ENCODE measurements at places on chromosomes 7 and 10. TPM values are rescaled to one million over a fixed set of nuclear protein-coding genes. Genes with fewer than 3 reads are reported as not detected.

The ATOH7 gene
- total RNA-seq: not detected

The UNCX gene
- total RNA-seq: not detected

DNA sequence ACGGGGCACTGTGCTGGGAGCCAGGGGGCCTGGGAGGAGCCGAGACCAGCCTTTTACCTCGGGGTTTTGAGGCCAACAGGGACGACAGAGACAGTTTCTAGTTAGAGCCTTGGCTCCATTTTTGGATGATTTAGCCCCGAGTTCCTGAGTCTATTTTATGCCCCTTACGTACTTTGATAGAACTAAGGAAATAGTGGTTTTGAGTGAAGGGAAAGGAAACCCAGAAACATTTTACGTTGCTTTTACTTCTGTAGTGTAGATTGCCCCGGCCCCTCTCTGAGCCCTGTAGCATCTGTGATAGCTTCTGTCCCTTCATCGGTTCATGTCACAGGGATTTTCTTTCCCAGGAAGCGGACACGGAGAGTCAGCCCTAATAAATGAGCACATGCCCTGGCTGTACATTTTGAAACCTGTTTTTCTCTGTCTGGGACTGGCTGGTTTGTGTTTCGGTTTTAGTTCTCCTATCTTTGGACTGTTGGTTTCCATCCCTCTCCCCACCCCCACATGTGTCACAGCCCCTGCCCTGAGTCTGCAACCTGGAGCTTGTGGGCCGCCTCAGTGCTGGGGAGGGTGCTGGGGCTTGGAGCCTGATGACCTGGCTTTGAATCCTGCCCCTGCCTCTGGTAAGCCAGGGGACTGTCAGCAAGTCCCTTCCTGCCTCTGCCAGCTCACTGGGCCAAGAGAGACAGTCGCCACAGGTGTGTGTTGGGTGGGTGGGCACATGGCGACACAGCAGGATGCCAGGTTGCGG, 6.9 kb upstream of the ORAI2 start:
- DNase-seq: no peak

The GPR15LG gene
- not detected for total RNA-seq

- no peak for DNase-seq
These were observed 7.6 kb upstream of the LARP4B start for GRCh38 chr10:938941-939678.

The PPP1R17 gene
- total RNA-seq: not detected

GRCh38 chr7:101420436-101420835, 57.8 kb downstream of the COL26A1 start:
- no peak for DNase-seq

- DNase-seq: no peak
These were observed 62.0 kb downstream of the AKR1D1 start for GRCh38 chr7:138138244-138138643.

DNA sequence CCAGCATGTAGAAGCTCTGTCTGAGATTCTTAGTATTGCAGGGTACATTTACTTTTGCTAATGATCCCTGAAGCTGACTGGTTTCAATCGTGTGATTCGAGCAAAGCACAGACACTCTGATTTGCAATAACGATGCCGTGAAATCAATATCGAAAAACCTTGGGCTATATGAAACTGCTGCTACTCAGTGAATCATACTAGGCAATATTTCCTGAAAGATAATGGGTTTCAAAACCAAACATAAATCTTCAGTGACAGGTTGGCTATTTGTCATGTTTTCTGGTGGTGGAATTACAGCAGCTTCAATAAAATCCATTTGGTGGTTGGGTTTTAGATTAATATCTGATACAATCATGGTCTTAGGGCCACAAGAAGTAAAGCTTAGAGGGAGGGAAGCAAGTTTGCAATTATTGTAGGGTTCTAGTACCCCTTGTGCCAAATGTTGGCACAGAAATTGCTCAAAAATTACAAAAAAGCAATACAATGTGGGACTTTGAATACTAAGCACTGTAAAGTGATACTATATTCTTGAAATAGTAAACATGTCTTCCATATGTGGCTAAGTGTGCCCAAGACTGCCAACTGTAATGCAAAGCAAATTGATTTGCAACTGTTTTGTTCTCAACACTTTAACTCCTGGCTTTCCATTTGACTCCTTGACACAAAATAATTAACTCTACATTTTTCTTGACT, 112.4 kb upstream of the JAZF1 start:
- DNase-seq: peak; percentile 27

The HDAC9 gene
- 53.6 TPM for total RNA-seq
